ENCODE measurements at places on chromosomes 5 and 9.
A peak's percentile ranks its signal among the peaks of the same experiment; 100 is the strongest.

DNA sequence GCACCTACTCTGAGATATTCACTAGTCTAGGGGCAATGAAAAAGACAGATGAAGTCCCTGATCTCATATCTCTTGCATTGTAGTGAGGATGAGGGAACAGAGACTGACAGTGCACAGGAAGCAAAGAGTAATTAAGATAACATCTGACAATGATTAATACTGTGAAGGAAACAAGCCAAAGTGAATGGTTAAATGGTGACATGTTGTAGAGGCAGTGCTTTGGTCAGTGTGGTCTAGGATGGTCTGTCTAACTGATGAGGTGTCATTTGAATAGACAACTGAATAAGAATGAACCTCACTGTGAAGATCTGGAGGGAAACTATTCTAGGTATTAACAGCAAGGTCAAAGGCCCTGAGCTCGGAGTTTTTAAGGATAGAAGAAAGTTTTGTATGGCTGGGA is 333.3 kb upstream of the GRIA1 start:
- DNase-seq = no peak

DNA sequence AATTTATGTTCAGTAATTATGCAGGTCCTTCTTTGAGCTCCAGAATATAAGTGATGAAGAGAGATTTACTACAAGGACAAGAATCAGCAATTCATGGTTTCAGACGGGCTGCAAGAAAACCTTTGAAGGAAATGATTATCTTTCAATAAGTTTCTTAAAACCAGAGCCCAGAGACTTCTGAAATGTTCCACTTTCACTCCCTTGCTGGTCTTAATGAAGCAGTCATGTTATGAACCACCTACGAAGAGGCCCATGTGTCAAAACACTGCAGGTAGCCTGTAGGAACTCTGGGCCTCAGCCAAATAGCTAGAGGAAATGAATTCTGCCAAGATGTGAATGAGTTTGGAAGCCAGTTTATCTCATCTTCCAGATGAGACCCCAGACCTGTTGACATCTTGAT is 505.9 kb upstream of the MEF2C start:
- DNase-seq = no peak

DNA sequence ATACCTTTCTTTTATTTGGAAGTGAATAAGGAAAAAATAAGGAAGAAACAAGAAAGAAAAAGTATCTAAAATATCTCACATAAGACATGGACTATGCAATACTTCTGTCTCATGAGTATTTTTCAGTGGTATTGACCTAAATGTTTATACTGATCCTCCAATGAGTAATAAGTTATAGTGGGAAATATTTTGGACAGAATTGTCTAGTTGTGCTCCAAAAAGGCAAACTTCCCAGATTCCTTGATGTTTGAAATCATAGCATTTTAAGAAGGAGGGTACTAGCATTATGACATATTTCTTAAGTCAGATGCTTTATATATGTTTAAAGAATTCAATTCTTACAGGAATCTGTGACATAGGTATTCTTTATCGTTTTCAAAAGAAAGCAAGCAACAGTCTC is 34.5 kb upstream of the BASP1 start:
- no peak for DNase-seq

DNA sequence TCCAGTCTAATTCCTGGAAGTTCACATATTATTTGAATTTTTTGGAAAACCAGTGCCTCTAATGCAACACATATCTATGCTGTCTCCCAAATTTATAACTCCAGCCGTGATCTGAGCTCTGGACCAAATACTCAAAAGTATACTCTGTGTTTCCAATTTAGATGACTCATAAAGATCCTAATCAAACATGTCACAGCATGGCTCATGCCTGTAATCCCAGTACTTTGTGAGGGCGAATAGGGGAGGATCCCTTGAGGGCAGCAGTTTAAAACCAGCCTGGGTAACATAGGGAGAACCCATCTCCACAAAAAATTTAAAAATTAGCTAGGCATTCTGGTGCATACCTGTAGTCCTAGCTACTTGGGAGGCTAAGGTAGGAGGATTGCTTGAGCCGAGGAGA is 388.0 kb downstream of the CDH12 start:
- DNase-seq = peak; percentile 32

DNA sequence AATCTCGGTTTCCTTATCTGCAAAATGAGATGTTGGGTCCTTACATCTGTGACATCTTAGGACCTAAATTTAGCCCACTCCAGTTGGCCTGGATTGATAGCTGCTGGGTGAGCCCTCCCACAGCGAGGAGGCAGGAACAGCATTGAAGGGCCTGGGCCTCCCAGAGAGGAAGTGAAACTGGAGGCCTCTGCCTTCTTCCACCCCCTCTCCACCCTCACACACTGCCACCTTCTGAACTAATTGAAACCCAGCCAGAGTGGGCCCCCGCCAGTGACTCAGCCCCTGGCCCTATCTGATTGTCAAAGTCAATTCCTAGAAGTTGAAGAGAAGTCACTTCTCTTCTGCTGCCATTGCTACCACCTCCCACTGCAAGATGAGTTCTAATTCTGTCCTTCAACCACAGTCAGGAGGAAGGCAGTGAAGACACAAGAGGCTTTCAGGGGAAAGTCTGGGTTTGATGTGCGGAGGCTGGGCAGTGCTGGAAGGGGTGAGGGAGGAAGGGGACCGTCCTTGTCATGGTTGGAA is 55.2 kb upstream of the NEK6 start:
- DNase-seq = no peak

Data from RWPE1 (cell line).